ENCODE measurements at places on chromosomes 12 and 14. TPM values are rescaled to one million over a fixed set of nuclear protein-coding genes. Genes with fewer than 3 reads are reported as not detected.

The SMCO3 gene
- total RNA-seq = not detected

The RNF212B gene
- not detected for total RNA-seq

The HOXC12 gene
- total RNA-seq = not detected

The CPNE6 gene
- not detected for total RNA-seq

The KRT73 gene
- total RNA-seq = not detected

The RASSF8 gene
- total RNA-seq = 48.7 TPM

The FAM216A gene
- 13.1 TPM for total RNA-seq

The KRT6B gene
- total RNA-seq = 2.0 TPM

The SUDS3 gene
- 37.5 TPM for total RNA-seq

The TMEM30B gene
- 2.0 TPM for total RNA-seq

The NELL2 gene
- total RNA-seq = not detected

The C1S gene
- 378 TPM for total RNA-seq

The FAM181A gene
- not detected for total RNA-seq

The CYP27B1 gene
- total RNA-seq = 0.26 TPM

The KCNJ8 gene
- total RNA-seq = 5.5 TPM
